H1 (cell line): ENCODE measurements at places on chromosomes 1 and 21.

DNA sequence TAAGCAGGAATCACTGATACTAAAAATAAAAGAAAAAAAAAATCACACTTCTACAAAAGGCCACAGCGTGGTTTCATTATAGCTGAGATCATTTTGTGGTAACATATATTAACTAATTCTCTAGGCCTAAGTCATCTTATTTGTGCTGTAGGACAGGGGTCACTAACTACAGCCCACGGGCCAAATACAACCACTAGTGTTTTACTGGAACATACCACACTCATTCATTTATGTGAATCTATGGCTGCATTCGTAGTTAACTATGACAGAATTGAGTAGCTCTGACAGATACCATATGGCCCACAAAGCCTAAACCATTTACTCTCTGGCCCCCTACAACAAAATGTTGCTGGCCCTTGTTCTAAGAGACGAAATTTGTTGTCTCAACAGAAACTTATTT, 224.4 kb downstream of the VAV3 start:
- DNase-seq: no peak
- no peaks in the 10 kb centered on the region for H3K4me1 ChIP-seq

DNA sequence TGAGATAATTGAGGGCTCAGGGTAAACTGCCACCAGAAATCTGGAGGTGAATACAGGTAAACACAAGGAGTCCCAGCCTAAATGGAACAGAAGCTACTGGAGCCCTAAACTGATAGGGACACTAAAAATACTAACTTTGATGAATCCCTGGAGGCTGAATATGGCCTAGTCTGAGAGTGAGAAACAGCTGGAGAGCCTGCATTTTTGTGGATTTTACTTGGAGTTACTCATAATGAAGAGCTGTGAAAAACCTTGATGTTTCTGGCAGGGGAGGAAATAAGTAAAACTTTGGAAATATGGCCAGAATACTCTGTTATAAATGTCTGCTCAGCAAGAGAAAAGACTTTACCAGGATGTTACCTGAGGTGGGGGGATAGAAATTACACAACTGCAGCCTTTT, 164.4 kb downstream of the LIPI start:
- H3K4me3 ChIP-seq: no peak overlapping the region
- no peaks in the 10 kb centered on the region for H3K27me3 ChIP-seq
- H3K27ac ChIP-seq: no peak overlapping the region

GRCh38 chr1:8027748-8028570, 1.9 kb upstream of the ERRFI1 start:
- H3K4me3 ChIP-seq: peak overlapping the region; percentile 85; the same call in 1 of the 2 replicates
- no peak overlapping the region for H3K27ac ChIP-seq
- no peak for DNase-seq
- peaks cover 25% of the 10 kb centered on the region for H3K4me1 ChIP-seq
- peaks cover 8% of the 10 kb centered on the region for H3K27me3 ChIP-seq
- no peaks in the 10 kb centered on the region for H3K36me3 ChIP-seq

DNA sequence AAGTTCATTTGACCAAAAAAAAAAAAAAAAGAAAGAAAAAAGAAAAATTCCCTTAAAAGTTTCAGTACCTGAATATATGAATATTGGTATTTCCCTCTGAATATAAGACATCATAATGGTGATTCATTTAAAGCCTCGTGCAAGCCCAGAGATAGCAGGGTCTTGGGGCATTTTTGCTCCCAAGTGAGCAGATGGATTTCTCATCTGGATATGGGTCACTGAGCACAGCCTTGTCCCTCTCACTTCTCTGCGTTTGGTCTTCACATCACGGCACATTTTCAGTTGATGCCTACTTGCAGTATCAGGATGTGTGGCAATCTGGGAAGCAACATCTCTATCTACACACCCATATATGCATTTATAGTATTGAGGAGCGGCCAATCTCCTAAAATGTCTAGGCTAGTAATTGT, 12.7 kb downstream of the CD58 start:
- no peaks in the 10 kb centered on the region for H3K36me3 ChIP-seq
- H3K27ac ChIP-seq: no peak overlapping the region
- DNase-seq: no peak
- no peaks in the 10 kb centered on the region for H3K27me3 ChIP-seq

GRCh38 chr1:78047106-78047505, 1.3 kb downstream of the GIPC2 start:
- peaks cover 21% of the 10 kb centered on the region for H3K27me3 ChIP-seq
- no peak overlapping the region for H3K27ac ChIP-seq
- peaks cover 4% of the 10 kb centered on the region; the same call in 1 of the 2 replicates for H3K4me1 ChIP-seq
- no peak for DNase-seq
- no peak overlapping the region for H3K4me3 ChIP-seq
- no peaks in the 10 kb centered on the region for H3K36me3 ChIP-seq

- H3K27me3 ChIP-seq: peaks cover 11% of the 10 kb centered on the region
- no peak overlapping the region for H3K4me3 ChIP-seq
- H3K27ac ChIP-seq: no peak overlapping the region
- DNase-seq: peak; percentile 74
- no peaks in the 10 kb centered on the region for H3K36me3 ChIP-seq
These were observed 4.6 kb downstream of the NBL1 start for GRCh38 chr1:19648689-19649088.

DNA sequence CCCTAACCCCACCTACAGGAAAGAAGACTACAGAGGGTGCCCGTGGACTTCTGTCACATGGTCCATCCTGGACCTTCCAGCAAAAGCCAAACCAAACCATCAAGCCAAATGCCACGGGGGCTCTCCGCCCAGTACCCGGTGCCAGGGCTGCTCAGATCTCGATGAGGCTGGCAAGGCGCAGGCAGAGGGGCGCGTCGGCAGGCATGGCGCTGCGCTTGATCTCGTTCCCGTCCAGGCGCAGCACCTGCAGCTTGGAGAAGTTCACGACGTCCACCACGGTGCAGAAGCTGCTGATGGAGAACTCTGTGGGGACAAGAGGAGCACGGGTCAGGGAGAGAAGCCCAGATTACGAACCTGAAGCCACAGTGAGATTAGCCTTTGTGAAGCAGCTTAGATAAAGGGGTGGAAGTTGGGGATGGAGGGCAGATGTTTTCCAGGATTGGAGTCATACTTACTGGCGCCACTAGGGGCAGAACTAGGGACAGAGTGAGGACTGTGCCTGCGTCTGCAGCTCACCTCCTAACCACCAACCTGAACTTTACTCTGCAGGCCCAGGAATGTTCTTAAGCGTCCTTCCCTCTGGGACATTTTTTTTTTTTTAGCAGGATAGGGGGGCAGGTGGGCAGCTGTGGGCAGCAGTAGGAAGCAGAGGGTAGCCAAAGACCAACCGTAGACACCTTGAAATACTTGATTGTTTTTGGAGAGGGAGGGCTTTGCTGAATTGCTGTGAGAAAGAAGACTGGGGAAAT, 8.6 kb downstream of the FMOD start:
- H3K4me1 ChIP-seq: peaks cover 4% of the 10 kb centered on the region
- H3K36me3 ChIP-seq: no peaks in the 10 kb centered on the region
- H3K27me3 ChIP-seq: no peaks in the 10 kb centered on the region; the same call in 1 of the 2 replicates
- peak; percentile 89 for DNase-seq
- no peak overlapping the region for H3K4me3 ChIP-seq
- H3K27ac ChIP-seq: no peak overlapping the region

- no peaks in the 10 kb centered on the region for H3K27me3 ChIP-seq
- no peak for DNase-seq
- H3K4me1 ChIP-seq: 0 out of 2 replicates have a peak, but pooled peaks cover 2% of the 10 kb centered on the region
- no peak overlapping the region for H3K4me3 ChIP-seq
These were observed 45.7 kb downstream of the KCNN3 start for GRCh38 chr1:154824179-154825000.

GRCh38 chr1:1132956-1133750, 17.3 kb upstream of the C1orf159 start:
- no peak overlapping the region for H3K4me3 ChIP-seq
- no peak for DNase-seq
- peaks cover 11% of the 10 kb centered on the region; the same call in 1 of the 2 replicates for H3K4me1 ChIP-seq
- peaks cover 7% of the 10 kb centered on the region; the same call in 1 of the 2 replicates for H3K27me3 ChIP-seq

- no peaks in the 10 kb centered on the region for H3K36me3 ChIP-seq
- H3K27ac ChIP-seq: no peak overlapping the region
- DNase-seq: no peak
- peaks cover 1% of the 10 kb centered on the region; the same call in 1 of the 2 replicates for H3K4me1 ChIP-seq
These were observed 15.5 kb upstream of the POFUT2 start for GRCh38 chr21:45303091-45303615.

DNA sequence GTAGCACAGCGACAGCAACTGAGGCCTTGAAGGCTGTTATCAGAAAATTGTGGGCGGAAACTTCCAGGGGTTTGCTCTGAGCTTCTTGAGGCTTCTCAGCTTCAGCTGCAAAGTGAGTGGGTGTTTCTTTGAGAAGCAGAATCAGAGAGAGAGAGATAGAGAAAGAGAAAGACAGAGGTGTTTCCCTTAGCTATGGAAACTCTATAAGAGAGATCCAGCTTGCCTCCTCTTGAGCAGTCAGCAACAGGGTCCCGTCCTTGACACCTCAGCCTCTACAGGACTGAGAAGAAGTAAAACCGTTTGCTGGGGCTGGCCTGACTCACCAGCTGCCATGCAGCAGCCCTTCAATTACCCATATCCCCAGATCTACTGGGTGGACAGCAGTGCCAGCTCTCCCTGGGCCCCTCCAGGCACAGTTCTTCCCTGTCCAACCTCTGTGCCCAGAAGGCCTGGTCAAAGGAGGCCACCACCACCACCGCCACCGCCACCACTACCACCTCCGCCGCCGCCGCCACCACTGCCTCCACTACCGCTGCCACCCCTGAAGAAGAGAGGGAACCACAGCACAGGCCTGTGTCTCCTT, at the start of gene FASLG:
TSS of gene FASLG (plus strand) at position 233 of the 583 bp plus-strand sequence. CDS start at position 332, 99 bp downstream.
- no peaks in the 10 kb centered on the region for H3K4me1 ChIP-seq
- H3K36me3 ChIP-seq: no peaks in the 10 kb centered on the region
- DNase-seq: no peak
- no peak within 1 kb of the TSS for H3K4me3 ChIP-seq
- no peaks in the 10 kb centered on the region for H3K27me3 ChIP-seq
- no peak within 1 kb of the TSS for H3K27ac ChIP-seq

DNA sequence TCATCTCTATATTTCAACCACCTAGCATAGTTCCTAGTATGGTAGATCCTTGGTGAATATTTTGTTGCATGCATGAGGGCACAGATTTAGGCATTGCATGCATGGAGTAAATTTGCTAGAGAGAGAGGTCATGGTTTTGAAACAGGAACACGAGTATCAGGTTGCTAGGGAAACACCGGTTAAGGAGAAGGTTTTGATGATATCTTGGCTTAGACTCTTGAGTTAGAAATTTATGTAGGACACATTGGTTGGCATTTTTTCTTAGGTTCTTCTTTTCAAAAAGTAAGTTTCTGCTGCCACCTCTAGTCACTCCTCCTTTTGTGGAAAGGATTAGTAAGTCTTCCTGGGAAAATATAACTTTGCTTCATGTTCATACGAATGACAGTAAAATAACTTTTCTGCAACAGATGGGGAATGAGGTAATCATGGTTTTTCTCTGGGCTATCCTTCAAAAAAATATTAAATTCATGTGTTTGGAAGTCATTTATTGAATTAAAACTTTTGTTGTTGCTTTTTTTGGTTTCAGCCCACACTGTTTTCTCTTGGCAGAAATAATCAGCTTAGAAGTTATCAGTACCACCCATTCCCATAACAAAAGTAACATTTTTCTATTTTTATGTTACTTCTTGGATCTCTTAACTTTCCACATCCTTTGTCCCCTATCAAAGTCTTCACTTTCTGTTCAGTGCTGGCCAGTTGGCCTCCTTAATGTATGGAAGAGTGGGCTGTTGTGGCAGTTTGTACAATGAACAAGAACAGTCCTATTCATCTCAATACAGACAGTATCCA, 97.3 kb downstream of the PLA2G4A start:
- no peak overlapping the region for H3K27ac ChIP-seq
- H3K4me1 ChIP-seq: no peaks in the 10 kb centered on the region; the same call in 1 of the 2 replicates
- H3K36me3 ChIP-seq: no peaks in the 10 kb centered on the region
- DNase-seq: no peak
- H3K27me3 ChIP-seq: no peaks in the 10 kb centered on the region

DNA sequence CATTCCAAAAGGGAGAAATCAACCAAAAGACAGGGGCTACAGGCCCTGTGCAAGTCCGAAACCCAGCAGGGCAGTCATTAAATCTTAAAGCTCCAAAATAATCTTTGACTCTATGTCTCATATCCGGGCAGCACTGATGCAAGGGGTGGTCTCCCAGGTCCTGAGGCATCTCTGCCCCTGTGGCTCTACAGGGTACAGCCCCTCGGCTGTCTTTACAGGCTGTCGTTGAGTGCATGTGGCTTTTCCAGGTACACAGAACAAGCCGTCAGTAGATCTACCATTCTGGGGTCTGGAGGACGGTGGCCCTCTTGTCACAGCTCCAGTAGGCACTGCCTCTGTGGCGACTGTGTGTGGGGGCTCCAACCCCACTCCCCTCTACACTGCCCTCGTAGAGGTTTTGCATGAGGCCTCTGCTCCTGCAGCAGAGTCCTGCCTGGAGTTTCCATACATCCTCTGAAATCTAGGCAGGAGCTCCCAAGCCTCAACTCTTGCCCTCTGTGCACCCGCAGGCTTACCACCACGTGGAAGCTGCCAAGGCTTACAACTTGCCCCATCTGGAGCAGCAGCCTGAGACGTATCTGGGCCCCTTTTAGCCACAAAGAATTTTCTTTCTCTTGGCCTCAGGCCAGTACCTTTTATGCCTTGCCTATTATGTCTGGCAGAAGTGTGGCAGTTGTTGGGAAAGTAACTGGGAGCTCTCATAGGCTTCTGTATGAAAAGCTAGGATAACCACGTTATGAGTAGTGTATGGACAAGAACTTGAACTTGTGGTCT, 52.5 kb downstream of the POU2F1 start:
- no peak for DNase-seq
- no peak overlapping the region for H3K27ac ChIP-seq
- H3K27me3 ChIP-seq: no peaks in the 10 kb centered on the region
- no peak overlapping the region for H3K4me3 ChIP-seq
- no peaks in the 10 kb centered on the region; the same call in 1 of the 2 replicates for H3K4me1 ChIP-seq
- H3K36me3 ChIP-seq: no peaks in the 10 kb centered on the region
